ENCODE measurements at places on chromosomes 3 and 15. TPM values are rescaled to one million over a fixed set of nuclear protein-coding genes. Genes with fewer than 3 reads are reported as not detected.

Gene VGLL4
- total RNA-seq, result 56.9 TPM

GRCh38 chr3:197369545-197369944 is 71.1 kb upstream of the DLG1 start:
- no peak for DNase-seq

- no peak for DNase-seq
Measured at GRCh38 chr3:95810462-95810861, 1003.9 kb upstream of the EPHA6 start.

GRCh38 chr3:58016710-58017109 is 8.5 kb downstream of the FLNB start:
- DNase-seq, result no peak

DNA sequence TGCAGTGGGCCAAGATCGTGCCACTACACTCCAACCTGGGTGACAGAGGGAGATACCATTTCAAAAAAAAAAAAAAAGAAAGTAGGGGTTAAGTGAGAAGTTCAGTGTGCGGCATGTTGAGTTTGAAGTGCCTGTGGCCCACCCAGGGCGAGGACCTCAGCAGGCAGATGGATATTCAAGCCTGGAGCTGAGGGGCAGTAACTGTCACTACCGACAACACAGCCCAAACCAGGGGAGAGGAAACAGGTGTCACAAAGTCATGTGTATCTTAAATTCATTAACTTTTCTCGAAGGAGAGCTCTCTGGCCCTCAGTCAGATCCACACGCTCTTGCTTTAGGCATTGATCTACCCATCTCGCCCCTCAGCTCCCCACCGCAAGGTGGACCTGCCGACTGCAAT is 45.3 kb downstream of the FEM1B start:
- no peak for DNase-seq

All from Peyer's patch (tissue), 4 donors.